ENCODE measurements at places on chromosomes 7 and 10.

GRCh38 chr7:15747301-15747700, 60.8 kb upstream of the MEOX2 start:
- no peak for DNase-seq

DNA sequence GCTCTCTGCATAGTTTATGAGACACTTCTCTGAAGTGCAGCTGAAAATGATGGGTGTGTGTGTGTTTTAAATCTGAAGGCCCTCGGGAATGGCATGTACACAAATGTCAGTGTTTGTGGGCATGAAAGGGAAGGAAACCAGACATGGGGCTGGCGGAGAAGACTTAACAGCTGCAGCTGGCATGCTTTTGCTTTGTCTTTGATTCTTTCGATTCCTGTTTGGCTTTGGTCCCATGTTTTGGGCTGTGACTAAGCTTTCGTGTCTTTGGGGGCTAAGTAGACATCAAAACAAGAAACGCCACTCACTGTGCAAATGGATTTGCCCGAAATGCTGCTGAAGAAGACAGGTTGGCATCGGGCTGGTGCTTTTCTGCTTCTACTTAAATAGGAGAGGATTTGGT, 179.3 kb downstream of the PFKFB3 start:
- no peak for DNase-seq

GRCh38 chr7:27700501-27700900, 37.8 kb upstream of the HIBADH start:
- no peak for DNase-seq

DNA sequence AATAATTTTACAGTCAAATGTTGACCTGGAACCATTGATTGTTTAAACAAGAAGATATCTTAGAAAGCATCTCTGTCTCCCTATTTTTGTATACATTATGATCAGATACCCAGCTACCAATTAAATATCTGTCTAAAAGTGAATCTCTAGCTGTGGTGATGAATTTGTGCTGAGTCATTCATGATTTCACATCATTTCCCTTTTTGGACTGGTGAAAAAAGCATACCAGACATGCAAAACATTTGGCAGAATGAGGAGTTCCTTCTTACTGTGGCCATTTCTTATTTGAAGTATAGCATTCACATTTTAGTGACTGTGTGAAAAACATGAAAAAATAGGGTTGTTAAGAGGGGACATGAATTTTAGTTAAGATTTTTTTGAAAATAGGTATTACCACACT, 98.0 kb upstream of the GATA3 start:
- no peak for DNase-seq

- no peak for DNase-seq
These were observed 38.6 kb upstream of the TRIM8 start for GRCh38 chr10:102605712-102606111.

DNA sequence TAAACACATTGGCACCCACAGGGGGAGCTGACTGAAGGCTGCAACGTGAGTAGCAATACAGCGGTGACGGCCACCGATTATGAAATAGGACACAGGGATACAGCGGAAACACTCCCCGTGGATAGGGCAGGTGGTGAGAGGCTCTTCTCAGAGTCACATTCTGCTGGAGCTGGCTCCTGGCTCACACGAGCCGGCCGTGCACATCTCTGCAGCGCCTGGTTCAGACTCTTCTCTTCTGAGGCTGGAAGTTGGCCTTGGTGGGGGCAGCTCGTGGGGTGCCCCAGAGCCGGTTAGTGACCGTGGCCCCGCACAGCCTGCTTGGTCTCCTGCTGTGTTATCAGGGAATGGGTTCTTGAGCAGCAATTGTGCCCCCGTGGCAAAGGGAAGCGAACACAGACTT, 61.3 kb upstream of the EN2 start:
- no peak for DNase-seq

DNA sequence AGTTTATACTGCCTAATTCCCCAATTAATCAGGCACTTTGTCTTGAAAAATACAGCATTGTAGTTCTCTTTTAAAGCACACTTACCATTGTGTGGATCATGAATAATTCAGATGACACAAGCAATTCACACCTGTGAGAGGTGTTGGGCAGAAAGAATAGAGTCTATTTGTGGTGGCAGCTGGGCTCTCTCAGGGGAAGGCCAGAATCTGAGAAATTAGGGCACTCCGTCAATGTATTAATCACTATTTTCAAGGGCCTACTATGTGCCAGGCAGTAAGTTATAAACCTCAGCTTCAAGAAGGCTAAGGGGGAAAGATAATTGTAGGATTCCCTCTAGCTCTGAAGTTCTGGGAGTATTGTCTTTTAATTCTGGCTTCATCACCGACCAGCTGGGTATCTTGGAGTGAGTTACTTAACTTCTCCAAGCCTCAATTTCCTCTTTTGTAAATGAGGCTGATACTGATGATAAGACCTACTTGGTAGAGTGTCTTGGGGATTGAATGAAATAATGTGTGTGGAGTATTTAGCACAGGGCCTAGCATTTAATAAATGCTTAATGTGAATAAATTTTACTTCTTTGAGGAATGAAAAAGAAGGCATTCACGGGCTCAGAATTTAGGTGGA, 2.5 kb downstream of the CHN2 start:
- peak; percentile 46 for DNase-seq

- no peak for DNase-seq
These were observed 18.9 kb upstream of the NRBF2 start for GRCh38 chr10:63114031-63114814.

DNA sequence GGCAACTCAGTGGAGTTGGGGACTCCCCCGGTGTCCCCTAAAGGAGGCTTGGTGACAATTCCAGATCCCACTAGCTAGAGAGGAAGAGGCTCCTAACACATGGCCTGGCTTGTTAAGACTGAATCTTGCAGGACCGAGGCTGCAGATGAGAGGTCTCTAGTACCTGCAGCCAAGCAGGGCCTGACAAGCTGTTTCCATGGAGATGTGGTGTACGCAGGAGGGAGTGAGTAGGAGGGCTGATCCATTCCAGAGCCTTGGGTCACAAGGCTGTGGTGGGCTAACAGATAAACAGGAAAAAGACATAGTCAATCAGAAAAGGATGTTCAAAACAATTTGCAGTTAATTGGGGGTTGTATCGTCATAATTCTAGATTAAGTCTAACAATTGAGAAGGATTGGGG, 77.3 kb upstream of the MKLN1 start:
- DNase-seq: no peak

GRCh38 chr7:43921423-43921822, 4.8 kb upstream of the UBE2D4 start:
- no peak for DNase-seq

GRCh38 chr10:59991661-59992060, 85.3 kb upstream of the CCDC6 start:
- DNase-seq: peak; percentile 19

DNA sequence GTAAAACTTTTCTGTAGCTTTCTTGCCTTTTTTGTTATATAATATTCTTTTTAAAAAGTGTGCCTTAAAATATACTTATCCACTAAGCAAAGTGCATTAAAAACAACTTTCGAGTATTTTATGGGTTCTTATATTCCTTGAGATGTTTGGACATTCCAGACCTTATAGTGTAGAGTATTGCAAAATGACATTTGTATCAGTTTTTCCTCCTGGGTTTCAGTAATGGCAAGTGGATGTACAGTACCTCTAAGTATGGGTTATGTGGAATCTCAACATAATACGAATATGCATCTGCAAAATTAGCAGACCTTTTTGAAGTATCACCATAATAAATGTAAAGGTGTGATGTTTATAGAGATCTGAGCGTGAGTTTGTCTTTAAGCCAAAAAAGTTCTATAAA, 2.7 kb downstream of the CDK13 start:
- no peak for DNase-seq

DNA sequence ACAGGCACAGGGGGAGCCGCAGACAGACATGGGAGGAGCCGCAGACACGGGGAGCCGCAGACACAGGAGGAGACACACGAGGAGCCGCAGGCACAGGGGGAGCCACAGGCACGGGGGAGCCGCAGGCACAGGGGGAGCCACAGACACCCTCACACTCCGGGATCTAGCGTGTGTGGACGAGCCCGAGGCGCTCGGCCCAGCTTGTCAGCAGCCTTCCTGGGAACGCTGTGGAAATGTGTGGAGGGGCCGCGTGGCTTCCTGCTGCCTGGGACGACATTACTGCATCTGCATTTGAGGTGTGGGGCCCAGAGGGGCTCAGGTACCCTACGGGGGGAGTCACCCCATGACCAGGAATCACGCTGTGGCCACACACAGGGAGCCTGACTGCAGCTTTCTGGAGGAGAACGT, 313.2 kb downstream of the PTPRN2 start:
- no peak for DNase-seq

- DNase-seq: no peak
These were observed 37.6 kb downstream of the TMEM168 start for GRCh38 chr7:112752576-112752975.

DNA sequence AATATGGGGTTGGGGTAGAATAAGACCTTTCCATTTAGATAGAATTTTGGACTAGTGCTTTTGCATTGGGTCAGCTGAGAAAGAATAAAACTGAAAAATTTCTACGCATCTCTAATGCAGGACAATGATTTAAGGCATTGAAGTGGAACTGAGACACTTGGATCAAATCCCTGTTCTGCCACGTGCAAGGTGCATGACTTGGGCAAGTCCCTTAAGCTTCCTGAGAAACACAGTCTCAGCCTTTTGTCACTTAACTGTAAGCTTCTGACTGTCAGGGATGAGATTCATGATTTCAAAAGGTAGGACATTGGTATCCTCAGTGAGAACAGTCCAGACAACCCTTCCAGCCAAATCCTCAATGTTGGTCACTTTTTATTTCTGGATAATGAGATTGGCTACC, 59.2 kb downstream of the ENTPD1 start:
- DNase-seq: no peak

- DNase-seq: no peak
These were observed 78.8 kb downstream of the PROSER2 start for GRCh38 chr10:11901833-11902475.

DNA sequence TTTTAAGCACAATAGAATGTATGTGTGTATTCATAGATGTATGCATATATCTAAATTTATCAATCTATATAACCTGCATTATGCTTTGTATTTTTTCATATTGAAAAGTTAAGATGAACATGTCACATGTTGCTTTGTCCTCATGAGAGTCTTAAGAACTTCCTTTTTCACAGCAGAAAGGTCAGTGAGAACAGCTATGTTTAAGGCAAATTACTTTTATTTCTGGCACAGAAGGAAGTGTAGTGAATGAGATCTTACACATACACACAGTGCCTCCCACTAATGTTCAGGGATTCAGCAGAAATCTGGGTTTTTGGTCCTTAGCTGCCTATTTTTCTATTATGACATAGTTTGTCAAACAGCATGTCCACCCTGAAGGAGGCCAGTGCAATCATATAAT, 134.8 kb downstream of the TMEM26 start:
- no peak for DNase-seq

- peak; percentile 87 for DNase-seq
These were observed 485.3 kb upstream of the GALNT17 start for GRCh38 chr7:70646536-70647248.

DNA sequence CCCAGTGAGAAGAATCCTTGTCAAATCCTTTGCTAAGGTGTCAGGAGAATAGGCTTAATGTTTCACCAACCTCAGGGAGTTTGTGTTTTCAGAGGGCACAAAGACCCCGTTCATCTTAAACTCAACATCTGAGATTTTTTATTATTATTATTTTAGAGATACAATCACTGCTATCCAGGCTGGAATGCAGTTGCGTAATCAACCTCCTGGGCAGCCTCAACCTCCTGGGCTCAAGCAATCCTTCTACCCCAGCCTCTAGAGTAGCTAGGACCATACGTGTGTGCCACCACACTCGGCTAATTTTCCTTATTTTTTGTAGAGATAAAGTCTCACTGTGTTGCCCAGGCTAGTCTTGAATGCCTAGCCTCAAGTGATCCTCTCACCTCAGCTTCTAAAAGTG, 599.2 kb downstream of the KCNMA1 start:
- DNase-seq: no peak

DNA sequence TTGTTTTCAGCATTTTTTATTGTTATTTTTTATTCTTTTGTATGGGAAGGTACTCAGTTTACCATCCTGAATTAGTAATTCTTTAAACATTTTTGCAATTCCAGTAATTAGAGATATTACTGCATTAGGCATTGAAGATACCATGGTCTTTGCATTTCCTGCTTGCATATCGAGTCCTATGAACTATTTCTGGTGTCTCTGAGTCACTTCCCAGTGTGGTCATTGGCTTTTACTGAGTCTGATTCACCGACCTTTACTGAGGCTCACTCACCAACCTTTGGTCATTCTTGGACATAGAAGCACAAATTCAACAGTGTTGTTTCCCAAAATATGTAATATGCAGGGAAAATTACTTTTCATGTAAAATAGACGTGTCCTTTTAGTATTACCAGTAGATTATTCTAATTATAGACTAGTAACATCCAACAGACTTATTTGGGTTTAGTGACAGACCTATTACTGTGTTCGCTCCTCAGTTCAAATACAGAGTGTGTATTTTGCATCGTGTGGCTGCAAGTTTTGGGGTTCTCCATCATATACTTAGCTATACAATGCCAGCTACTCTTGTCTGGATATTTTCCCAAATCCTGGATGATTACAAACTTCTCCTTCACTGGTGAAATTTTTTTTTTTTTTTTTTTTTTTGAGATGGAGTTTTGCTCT, 180.7 kb upstream of the PRSS1 start:
- DNase-seq: no peak

DNA sequence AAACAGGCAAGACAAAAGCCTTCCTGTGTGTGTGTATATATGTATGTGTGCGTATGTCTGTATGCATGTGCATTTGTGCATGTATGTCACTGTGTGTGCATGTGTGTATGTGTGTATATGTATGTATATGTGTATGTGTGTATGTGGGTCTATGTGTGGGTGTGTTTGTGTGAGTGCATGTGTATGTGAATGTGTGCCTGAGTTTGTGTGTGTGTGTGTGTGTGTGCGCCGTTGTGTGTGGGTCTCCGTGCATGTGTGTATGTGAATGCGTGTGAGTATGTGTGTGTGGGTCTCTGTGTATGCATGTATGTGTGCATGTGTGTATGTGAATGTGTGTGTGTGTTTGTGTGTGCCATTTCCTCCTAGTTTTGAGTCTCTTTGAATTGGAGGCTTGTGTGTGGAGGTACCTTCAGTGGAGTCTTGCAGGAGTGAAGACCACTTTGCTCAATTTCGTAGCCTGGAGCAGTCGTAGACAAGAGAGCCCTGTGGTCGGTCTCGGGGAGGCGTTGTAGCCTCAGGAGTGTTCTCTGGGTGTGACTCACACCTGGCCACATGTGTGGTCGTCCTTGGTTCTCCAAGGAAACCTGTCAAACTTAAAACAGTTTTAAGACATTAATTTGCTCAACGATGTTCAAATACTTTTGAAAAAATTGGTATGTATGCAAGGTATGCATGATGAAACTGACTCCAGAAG, 28.1 kb downstream of the INPP5A start:
- no peak for DNase-seq

GRCh38 chr10:125151553-125152449, 8.6 kb downstream of the CTBP2 start:
- DNase-seq: no peak
